ENCODE measurements at places on chromosomes 4 and X.

GRCh38 chr4:62130230-62130629 is 930.1 kb downstream of the ADGRL3 start:
- DNase-seq = no peak

DNA sequence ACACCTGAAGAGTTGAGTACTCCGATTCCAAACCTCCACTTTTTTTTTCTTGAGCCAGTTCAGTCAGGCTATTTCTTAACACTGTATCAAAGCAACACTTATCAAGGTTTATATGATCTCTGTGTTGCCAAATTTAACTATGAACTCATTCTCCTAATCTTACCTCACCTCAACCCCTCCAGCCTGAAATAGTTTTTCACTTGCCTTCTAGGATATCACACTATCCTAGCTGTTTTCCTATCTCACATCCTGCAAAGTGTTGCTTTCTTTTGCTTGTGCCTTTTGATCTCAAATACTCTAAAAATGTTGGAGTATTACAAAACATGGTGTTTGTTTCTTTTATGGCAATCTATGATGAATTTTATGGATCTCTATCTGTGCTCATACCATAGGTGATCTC is 415.0 kb downstream of the CFAP47 start:
- DNase-seq = no peak

DNA sequence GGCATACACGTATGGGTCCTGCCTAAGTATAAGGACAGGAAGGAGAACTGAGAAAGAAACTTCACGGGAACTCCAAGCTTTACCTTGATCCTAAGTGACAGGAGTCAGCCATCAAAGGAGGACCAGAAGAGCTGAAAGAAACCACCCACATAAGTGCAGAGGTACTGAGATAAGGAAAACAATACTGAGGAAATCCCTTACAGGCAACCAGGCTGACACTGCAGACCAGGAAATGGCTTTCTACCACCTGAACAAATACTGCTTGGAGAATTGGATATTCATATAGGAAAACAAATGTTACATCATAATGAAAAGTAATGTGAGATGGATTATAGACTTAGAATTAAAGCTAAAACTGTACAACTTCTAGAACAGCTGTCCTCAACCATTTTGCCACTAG is 127.0 kb downstream of the IL15 start:
- no peak for DNase-seq

GRCh38 chr4:55546506-55546755 is 278 bp downstream of the CLOCK start:
- DNase-seq = no peak

DNA sequence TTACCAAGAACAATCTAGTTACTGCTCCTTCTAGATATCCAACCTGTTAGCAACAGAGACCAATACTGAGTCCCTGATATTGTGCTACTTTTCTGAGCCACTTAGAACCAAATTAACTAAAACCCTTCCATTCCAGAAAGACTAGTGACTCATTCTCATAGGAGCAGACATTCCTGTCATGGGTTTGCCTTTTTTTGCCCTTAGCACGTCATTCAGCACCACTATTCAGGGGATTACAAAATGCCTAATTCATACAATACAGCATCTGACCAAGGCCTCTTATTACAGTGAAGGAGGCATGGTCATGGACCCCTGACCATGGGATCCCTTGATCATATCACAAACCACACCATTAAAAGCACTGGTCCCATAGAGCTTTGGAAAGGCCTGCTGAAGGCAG is 123.8 kb upstream of the CXCL13 start:
- no peak for DNase-seq

DNA sequence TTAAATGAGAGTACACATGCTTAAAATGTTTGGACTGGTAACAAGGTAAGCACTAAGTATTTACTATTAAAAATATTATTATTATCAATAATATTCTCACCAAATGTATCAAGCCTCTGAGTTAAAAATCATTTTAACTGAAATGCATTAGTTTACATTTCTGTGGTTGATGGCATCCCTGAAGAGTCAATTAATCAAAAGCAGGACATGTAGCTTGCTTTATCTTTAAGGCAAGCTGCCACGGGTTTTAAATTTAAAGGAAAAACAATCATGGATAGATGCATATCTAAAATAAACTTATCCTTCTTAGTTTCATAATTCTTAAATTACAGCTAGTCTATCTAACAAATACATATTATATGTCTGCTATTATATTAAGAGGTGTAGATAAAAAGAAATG is 584.8 kb upstream of the INTU start:
- no peak for DNase-seq

DNA sequence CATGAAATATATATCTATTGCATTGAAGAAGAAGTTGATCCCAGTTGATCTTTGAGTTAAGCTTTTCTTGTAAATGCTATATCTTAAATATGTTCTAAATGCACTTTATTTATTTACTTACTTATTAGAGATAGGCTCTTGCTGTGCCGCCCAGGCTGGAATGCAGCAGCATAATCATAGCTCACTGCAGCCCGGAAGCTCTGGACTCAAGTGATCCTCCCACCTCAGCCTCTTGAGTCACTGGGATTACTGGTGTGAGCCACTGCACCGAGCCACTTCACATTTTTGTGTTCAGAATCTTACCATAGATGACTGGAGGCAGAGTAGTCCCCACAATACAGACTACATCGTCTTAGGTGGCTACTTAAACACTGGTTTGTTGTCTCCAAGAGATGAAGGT is 324.3 kb upstream of the SLIT2 start:
- no peak for DNase-seq

DNA sequence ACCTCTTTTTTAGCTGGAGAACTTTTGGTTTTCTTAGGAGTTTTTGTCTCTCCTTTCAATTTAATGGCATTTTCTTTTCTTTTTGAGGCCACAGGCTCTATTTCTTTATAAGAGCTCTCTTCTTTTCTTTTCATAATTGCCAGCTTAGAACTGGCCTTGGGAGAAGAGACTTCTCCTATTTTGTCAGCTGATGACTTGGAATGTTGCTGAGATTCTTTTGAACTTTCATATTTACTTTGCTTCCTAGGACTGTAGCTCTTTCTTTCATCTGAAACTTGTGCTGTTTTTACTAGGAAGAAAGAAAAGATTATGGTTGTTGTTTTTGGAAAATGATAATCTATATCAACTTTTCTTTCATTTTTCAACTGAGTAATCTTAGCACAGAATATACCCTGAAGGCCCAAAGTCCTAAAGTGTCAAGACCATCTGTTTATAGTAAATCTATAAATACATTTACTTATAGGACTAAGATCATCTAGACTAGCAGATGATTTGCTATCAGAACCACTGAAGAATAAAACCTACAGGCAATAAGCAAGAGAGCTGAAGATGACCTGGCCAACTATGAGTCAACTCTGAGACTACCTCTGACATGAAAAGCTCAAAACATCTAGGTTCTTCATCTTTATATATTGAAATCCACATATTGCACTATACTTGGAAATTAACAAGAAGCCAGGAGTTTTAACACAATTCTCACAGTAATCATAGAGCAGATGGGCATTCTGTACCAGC is 45.6 kb downstream of the RFC1 start:
- no peak for DNase-seq

DNA sequence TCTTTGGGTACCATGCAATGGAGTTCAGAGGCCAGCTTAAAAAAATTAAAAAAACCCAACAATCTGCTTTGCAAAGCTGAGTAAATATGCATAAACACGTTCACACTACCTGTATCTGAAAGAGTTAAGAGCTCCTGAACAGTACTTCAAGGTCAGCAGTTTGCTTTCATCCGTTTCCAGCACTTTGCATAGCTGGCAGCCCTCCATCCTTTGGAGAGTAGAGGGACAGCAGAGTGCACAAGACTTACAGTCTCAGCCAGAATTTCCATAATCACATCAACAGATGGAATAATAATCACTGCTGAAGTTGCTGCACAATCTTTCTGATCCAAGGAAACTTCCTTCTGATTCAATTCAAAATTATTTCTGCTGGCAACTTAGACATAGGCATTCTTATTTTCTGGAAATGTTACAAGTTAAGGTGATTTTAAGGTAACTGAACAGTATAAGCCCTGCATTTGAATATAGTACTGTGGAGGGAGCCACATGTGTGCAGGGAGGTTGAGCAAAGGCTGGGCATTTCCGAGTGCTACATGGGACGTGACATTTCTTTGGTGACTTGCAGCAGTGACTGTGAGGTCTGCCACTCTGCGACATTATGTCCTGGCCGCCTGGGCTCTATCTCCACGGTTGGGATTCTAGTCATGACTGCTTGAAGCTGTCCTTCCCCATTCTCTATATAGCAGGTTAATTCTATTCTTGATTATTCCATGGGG is 73.5 kb upstream of the EMCN start:
- DNase-seq = no peak

DNA sequence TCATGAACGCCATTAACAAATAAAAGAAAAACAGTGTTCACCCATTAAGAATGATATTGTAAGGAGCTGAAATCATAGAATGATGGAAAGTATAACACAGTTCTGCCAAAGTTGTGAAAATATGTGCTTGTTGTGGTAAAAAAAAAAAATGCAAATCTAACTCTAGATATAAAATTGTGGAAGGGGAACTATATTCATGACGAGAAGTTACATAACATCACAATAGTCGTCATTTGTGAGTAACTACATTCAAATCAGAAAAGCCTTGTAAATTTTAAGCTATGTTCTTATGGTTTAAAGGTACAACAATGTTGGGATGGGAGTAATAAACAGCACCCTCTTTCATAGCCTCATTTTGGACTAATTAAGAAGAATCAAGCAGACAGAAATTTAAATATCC is 57.6 kb upstream of the PRDM8 start:
- no peak for DNase-seq

DNA sequence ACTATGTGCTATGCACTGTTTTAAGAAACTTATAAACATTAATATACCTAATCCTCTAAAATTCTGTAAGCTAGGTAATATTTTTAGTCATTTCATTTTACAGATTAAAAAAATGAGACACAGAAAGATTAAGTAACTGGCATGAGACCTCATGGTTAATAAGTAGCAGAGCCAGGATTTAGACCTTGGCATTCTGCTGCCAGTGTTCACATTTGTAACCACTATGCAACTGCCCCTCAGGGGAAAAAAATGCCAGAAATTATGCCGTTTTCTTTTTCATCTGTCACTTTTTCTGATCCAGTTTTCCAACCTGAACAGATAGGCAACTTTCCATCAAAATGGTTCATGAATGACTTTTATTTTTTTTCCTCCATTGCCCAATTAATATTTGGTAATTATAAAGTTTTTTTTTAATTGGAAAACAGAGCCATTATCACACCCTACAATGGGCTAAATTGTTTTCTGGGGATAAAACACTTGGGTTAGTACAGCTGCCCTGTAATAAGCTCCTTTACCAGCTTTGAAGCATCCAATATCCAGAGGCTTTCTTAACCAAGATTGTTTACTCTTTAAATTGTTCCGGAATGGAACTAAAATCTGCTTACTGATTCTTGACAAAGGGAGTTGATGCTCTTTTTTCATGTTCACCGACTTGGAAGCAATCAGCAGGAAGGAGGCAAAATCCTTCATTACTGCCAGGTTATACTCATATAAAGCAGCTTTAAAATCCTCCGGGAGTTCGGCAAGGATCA is 56.4 kb upstream of the DDX60 start:
- DNase-seq = no peak

GRCh38 chr4:29632199-29632598 is 1088.0 kb upstream of the PCDH7 start:
- DNase-seq = no peak

DNA sequence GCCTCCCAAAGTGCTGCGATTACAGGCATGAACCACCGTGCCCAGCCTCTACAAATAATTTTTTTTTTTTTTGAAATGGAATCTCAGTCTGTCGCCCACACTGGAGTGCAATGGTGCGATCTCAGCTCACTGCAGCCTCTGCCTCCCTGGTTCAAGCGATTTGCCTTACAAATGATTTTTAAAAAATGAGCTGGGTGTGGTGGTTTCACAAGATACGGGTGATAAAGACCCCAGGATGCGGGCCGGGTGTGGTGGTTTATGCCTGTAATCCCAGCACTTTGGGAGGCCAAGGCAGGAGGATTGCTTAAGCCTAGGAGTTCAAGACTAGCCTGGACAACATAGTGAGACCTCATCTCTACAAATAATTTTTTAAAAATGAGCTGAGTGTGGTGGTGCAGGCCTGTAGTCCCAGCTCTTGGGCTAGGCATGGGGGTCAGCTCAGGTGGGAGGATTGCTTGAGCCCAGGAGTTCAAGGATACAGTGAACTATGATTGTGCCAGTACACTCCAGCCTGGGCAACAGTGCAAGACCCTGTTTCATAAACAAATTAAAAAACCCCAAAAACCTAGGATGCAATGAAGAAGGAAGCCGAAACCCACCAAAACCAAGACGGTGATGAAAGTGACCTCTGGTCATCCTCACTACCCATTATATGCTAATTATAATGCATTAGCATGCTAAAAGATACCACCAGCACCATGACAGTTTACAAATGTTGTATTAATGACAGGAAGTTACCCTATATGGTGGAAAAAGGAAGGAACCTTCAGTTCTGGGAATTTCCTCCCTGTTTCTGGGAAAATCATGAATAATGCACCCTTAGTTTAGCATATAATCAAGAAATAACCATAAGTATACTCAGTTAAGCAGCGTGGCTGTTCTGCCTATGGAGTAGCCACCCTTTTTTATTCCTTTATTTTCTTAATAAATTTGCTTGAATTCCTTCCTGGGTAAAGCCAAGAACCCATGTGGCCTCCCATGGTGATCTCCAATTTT is 27.7 kb downstream of the PDGFRA start:
- DNase-seq = no peak

DNA sequence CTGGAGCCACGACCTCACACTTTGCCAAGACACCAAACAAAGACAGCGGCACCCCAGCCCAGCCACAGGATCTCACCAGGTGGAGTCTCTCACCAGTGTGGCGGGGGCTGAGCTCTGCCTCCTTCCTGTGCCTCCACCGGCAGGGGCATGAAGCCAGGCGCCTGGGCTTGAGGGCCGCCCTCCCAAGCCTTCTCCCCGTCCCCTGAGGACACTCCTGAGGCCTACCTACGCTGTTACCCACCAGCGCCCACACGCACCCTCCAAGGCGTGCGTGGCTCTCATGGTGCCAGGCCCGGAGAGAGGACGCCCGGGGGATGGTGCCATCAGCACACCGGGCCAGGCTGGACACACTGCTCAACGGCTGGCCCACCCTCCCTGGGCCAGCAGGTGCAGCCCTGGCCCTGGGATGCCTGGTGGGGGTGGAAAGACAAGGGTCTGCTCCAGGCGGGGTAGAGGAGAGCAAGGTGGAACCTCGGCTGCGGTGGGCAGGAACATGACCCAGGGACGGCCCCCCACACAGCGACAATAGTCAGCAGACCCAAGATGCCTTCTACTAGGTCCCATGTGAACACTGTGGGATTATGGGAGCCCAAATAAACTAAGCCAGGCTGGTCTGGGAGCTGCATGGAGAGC is 22.1 kb downstream of the NELFA start:
- no peak for DNase-seq

DNA sequence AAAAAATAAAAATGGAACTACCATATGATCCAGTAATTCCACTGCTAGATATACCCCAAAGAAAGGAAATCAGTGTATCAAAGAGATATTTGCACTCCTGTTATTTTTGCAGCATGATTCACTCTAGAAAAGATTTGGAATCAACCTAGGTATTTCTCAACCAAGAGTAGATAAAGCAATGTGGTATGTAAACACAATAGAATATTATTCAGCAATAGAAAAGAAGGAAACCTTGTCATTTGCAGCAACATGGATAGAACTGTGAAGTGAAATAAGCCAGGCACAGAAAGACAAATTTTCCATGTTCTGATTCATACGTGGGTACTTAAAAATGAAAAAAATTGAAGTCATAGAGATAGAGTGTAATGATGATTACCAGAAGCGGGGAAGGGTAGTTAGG is 362.3 kb upstream of the EPHA5 start:
- DNase-seq = no peak

- DNase-seq = no peak
These were observed 378.6 kb upstream of the EPHA5 start for GRCh38 chr4:66048861-66049260.

GRCh38 chrX:150455215-150455608 is 92.1 kb downstream of the MAMLD1 start:
- no peak for DNase-seq

All from activated T-cell treated with anti-CD3 and anti-CD28 coated beads for 4 hours (primary cell).